ENCODE measurements at places on chromosomes 6 and 20. TPM values are rescaled to one million over a fixed set of nuclear protein-coding genes. Genes with fewer than 3 reads are reported as not detected.

Gene C20orf96
- 10.4 TPM for total RNA-seq

Gene LMBRD1
- total RNA-seq = 11.4 TPM

Gene BPIFA1
- total RNA-seq = not detected

Gene C6orf15
- not detected for total RNA-seq

Gene KIAA1755
- total RNA-seq = 0.13 TPM

Gene ZNF335
- 9.0 TPM for total RNA-seq

Gene ZC3H12D
- 0.08 TPM for total RNA-seq

Gene SLC22A3
- total RNA-seq = 49.6 TPM

Gene KIF25
- total RNA-seq = 0.05 TPM

Gene FRK
- total RNA-seq = 2.4 TPM

Gene DSP
- total RNA-seq = 48.6 TPM

Gene CEP250
- total RNA-seq = 29.5 TPM

Gene CCN2
- 68.5 TPM for total RNA-seq

Gene DOK5
- total RNA-seq = not detected

Gene MAK
- total RNA-seq = 0.15 TPM

Gene NPBWR2
- total RNA-seq = not detected

Gene SIRPB1
- total RNA-seq = 0.17 TPM

Gene ZNF334
- not detected for total RNA-seq

Gene MYLIP
- 2.1 TPM for total RNA-seq

Gene VIP
- total RNA-seq = not detected

Gene DHX16
- total RNA-seq = 28.6 TPM

Gene DLL1
- 0.45 TPM for total RNA-seq

Gene RFX6
- not detected for total RNA-seq

Gene LPIN3
- 14.2 TPM for total RNA-seq

Gene CCN6
- total RNA-seq = not detected

Gene SLC22A16
- not detected for total RNA-seq

Gene ATP6V1G2
- total RNA-seq = 0.72 TPM

Gene MATN4
- 0.15 TPM for total RNA-seq

Gene TRIM40
- total RNA-seq = not detected

Gene ACOT13
- total RNA-seq = 15.5 TPM

Gene CENPW
- 43.8 TPM for total RNA-seq

Gene PABPC1L
- total RNA-seq = 13.3 TPM

Gene TAGAP
- total RNA-seq = not detected

Gene AMD1
- 158 TPM for total RNA-seq

Gene HTR1E
- total RNA-seq = not detected

Gene MTHFD1L
- total RNA-seq = 43.6 TPM

Gene RGL2
- 14.4 TPM for total RNA-seq

Gene METTL24
- not detected for total RNA-seq

Gene SLC4A11
- total RNA-seq = 10.2 TPM

Gene GGTLC1
- total RNA-seq = not detected

Gene BPIFB6
- total RNA-seq = not detected

Gene BIRC7
- 1.7 TPM for total RNA-seq

Gene SPATS1
- total RNA-seq = not detected

Gene SOX18
- total RNA-seq = 1.8 TPM

Gene TUBB2A
- 77.9 TPM for total RNA-seq

Gene CPNE5
- total RNA-seq = not detected

Gene GNMT
- total RNA-seq = not detected

Gene BCKDHB
- 5.1 TPM for total RNA-seq

Gene FUT9
- total RNA-seq = not detected

Gene EYS
- total RNA-seq = 0.07 TPM

Gene PACSIN1
- total RNA-seq = not detected

Measured in A549 treated with GW870086 at 1 μM for 4 hours (cell line).